Stimulated activated CD8-positive, alpha-beta memory T cell treated with anti-CD3 and anti-CD28 coated beads, Interleukin-4, amount 100 ng/mL, for 1 hour (primary cell): ENCODE measurements at places on chromosomes 4 and X.

DNA sequence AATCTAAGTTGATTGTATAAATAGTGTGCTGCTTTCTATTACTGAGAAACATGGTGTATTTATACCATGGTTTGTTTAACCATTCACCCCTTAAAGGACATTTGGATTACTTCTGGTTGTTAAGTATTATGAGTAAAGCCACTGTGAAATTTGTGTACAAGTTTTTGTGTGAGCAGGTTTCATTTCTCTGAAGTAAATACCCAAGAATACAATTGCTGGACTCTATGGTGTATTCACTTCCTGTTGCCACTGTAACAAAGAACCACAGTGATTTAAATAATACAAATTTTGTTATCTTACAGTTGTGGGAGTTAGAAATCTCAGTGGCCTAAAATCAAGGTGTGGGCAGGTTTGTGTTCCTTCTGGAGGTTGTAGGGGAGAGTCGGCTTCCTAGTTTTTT is 869.6 kb downstream of the CCSER1 start:
- no peak for DNase-seq

- no peak for DNase-seq
Observed at GRCh38 chr4:76953956-76954355, 4.4 kb downstream of the SEPTIN11 start.

DNA sequence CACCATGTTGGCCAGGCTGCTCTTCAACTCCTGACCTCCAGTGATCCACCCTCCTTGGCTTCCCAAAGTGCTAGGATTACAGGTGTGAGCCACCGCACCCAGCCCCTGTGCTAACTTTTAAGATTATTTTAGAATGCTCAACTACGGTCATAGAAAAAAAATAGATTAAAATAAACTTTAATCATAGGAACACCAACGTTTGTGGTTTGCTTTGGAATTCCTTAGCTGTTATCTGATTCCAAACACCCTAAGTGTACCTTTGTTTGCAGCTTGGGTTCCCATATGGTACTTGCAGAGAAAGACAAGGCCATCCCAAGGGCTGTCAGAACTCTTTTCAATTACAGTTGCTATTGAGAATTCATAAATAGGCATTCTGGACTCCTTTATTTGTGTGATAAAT is 90.1 kb upstream of the EFHC2 start:
- DNase-seq = no peak

- no peak for DNase-seq
Observed at GRCh38 chrX:17788439-17788838, 51.1 kb downstream of the SCML1 start.

DNA sequence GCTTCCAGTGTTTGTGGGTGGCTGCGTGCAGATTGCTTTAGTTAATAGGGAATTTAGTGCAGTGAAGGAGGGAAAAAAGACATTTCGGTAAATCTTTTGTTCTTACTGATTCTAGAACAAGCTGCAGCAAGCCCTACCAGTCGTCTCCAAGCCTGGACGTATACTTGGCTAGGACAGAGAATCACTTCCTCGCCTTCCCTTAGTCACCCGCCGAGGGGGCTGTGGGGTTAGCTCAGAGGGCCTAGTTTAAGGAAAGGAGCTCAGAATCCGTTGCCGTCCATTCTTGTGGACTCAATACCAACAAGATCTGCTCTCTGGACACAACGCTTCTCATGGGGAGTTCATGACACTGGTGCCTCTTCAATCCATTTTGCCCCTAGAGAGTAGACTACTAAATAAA is 36.3 kb upstream of the FAT1 start:
- DNase-seq = no peak

- DNase-seq = no peak
Observed at GRCh38 chrX:134600714-134601113, 57.6 kb downstream of the PLAC1 start.

- no peak for DNase-seq
Observed at GRCh38 chr4:88008122-88008742, 797 bp downstream of the PKD2 start.
